Tibial nerve (tissue), 4 donors: ENCODE measurements at places on chromosomes 2 and 18. TPM values are rescaled to one million over a fixed set of nuclear protein-coding genes. Genes with fewer than 3 reads are reported as not detected.

Gene ARL4C
- total RNA-seq = 5.5 TPM

Gene TMEM200C
- total RNA-seq = 0.78 TPM

Gene IL1R2
- total RNA-seq = 17.7 TPM

Gene CCDC68
- 3.9 TPM for total RNA-seq

- no peak overlapping the region for H3K4me3 ChIP-seq
- H3K36me3 ChIP-seq = no peaks in the 10 kb centered on the region
- H3K27ac ChIP-seq = no peak overlapping the region
- no peaks in the 10 kb centered on the region for H3K27me3 ChIP-seq
These were observed 190.9 kb upstream of the PKDCC start for GRCh38 chr2:41856946-41857345.

Gene B3GNT7
- total RNA-seq = 2.7 TPM

Gene OXER1
- total RNA-seq = 0.60 TPM

Gene HNMT
- 18.1 TPM for total RNA-seq

Gene RAPH1
- 60.0 TPM for total RNA-seq

Gene RABL2A
- total RNA-seq = 24.7 TPM

DNA sequence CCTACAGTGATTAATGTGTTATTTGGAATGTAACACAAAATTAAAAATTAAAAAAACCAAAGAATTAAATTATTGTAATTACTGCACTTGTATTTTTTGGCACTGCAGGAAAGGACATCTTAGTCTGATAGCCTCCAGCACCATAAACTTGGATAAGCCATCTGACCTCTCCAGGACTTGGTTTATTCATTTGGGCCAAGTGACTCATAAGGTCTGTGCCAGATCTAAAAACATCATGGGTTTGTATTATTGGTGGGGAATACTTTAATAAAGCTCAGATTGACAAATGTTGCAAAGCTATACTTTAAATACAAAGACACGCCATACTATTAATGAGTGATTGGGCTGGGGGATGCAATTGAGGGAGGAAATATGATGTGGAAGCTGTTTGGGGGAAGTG, 225.2 kb downstream of the ZNF521 start:
- no peak overlapping the region for H3K4me3 ChIP-seq
- H3K4me1 ChIP-seq = no peaks in the 10 kb centered on the region
- no peaks in the 10 kb centered on the region for H3K27me3 ChIP-seq
- DNase-seq = no peak
- H3K27ac ChIP-seq = no peak overlapping the region

DNA sequence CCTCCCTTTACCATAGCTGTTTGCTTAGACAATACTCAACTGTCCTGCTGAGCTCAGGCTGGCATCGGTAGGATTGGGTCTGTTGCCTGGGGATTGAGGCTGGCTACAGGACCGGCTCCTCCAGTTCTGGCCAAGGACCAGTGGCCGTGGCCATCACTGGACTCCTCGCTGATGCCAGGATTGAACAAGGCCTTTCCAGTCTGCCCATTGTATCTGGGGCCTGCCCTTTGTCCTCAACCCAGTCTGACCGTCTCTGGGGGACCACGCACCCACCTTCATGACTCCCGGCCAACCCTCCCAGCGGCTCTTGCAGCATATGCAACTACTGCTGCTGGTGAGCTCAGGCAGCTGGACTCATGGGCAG, 28.7 kb downstream of the SH2D6 start:
- no peaks in the 10 kb centered on the region for H3K4me1 ChIP-seq
- no peak overlapping the region for H3K27ac ChIP-seq
- H3K36me3 ChIP-seq = no peaks in the 10 kb centered on the region
- no peaks in the 10 kb centered on the region for H3K27me3 ChIP-seq

Gene PAX3
- not detected for total RNA-seq

- no peak overlapping the region for H3K27ac ChIP-seq
- H3K36me3 ChIP-seq = no peaks in the 10 kb centered on the region
- H3K4me3 ChIP-seq = no peak overlapping the region
These were observed 23.9 kb downstream of the FAM124B start for GRCh38 chr2:224377751-224378700.

- no peaks in the 10 kb centered on the region for H3K4me1 ChIP-seq
- H3K36me3 ChIP-seq = peaks cover 51% of the 10 kb centered on the region
- H3K27ac ChIP-seq = no peak overlapping the region
- no peaks in the 10 kb centered on the region for H3K27me3 ChIP-seq
These were observed 105.0 kb downstream of the IKZF2 start for GRCh38 chr2:213046431-213046830.

Gene RGPD3
- total RNA-seq = 0.84 TPM

Gene CCDC150
- 1.8 TPM for total RNA-seq

GRCh38 chr2:233837694-233838229, 16.6 kb downstream of the HJURP start:
- H3K36me3 ChIP-seq = no peaks in the 10 kb centered on the region
- no peaks in the 10 kb centered on the region for H3K27me3 ChIP-seq
- H3K27ac ChIP-seq = no peak overlapping the region
- no peak overlapping the region for H3K4me3 ChIP-seq
- H3K4me1 ChIP-seq = no peaks in the 10 kb centered on the region
- DNase-seq = no peak

Gene FZD7
- total RNA-seq = 14.2 TPM

Gene ITGA4
- total RNA-seq = 9.6 TPM

- no peak for DNase-seq
- H3K27ac ChIP-seq = no peak overlapping the region
- H3K4me1 ChIP-seq = no peaks in the 10 kb centered on the region
These were observed 214.0 kb downstream of the SS18 start for GRCh38 chr18:25876330-25876948.

Gene CYP26B1
- total RNA-seq = 37.7 TPM

DNA sequence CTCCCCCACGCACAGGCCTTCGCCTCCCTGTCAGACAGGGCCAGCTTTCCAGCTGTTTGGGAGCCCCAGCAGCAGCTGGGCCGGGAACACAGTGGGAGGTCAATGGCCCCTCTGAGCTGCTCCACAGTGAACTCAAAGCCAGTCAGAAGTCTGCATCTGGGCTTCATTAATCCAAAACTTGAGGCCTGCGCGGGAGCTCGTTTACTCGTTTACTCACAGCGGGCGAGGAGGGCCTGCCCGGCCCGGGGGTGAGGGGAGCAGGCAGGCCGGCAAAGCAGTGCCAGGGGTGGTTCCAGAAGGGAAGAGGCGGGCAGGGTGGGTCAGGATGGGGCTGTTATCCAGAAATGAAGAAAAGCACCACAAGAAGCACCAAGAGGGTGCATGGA, 36.8 kb upstream of the SEMA4C start:
- peak overlapping the region; percentile 23 for H3K4me3 ChIP-seq
- H3K36me3 ChIP-seq = no peaks in the 10 kb centered on the region
- H3K27ac ChIP-seq = peak overlapping the region; percentile 87

GRCh38 chr2:226658555-226658954, 141.1 kb downstream of the IRS1 start:
- H3K27ac ChIP-seq = no peak overlapping the region
- no peak for DNase-seq
- no peaks in the 10 kb centered on the region for H3K27me3 ChIP-seq
- H3K4me1 ChIP-seq = peaks cover 24% of the 10 kb centered on the region
- H3K4me3 ChIP-seq = no peak overlapping the region

- peaks cover 15% of the 10 kb centered on the region for H3K4me1 ChIP-seq
- H3K27ac ChIP-seq = no peak overlapping the region
- no peaks in the 10 kb centered on the region for H3K27me3 ChIP-seq
- H3K36me3 ChIP-seq = no peaks in the 10 kb centered on the region
- DNase-seq = no peak
These were observed 47.6 kb downstream of the ITGAV start for GRCh38 chr2:186637497-186637800.

Gene CNDP1
- total RNA-seq = 1.0 TPM

Gene MC2R
- total RNA-seq = not detected

- H3K36me3 ChIP-seq = no peaks in the 10 kb centered on the region
- H3K4me1 ChIP-seq = peaks cover 73% of the 10 kb centered on the region
- no peaks in the 10 kb centered on the region for H3K27me3 ChIP-seq
- no peak overlapping the region for H3K4me3 ChIP-seq
These were observed 87.7 kb downstream of the LIMS1 start for GRCh38 chr2:108621687-108622681.

Gene SKOR2
- not detected for total RNA-seq
